ENCODE measurements at places on chromosomes 4 and X. TPM values are rescaled to one million over a fixed set of nuclear protein-coding genes. Genes with fewer than 3 reads are reported as not detected.

The SCRG1 gene
- 0.32 TPM for total RNA-seq

The SLITRK2 gene
- total RNA-seq = 0.15 TPM

The PPARGC1A gene
- total RNA-seq = 10.5 TPM

The FRMPD4 gene
- total RNA-seq = 0.15 TPM

The SSX4B gene
- total RNA-seq = not detected

The QRFPR gene
- total RNA-seq = not detected

The UGT8 gene
- total RNA-seq = 1.2 TPM

The STOX2 gene
- total RNA-seq = 12.8 TPM

The F8 gene
- 37.5 TPM for total RNA-seq

The CYBB gene
- total RNA-seq = 420 TPM

The TMPRSS11A gene
- total RNA-seq = not detected

The MAGED4B gene
- total RNA-seq = 6.4 TPM

The ADH1C gene
- total RNA-seq = 8.2 TPM

The NAT8L gene
- total RNA-seq = 0.24 TPM

The GUCY1A1 gene
- total RNA-seq = 63.1 TPM

The PHOX2B gene
- not detected for total RNA-seq

The ATP6AP2 gene
- 130 TPM for total RNA-seq

The REPS2 gene
- total RNA-seq = 18.5 TPM

The MGAT4D gene
- total RNA-seq = not detected

The G6PD gene
- 80.2 TPM for total RNA-seq

The GRID2 gene
- total RNA-seq = not detected

The SHISA3 gene
- total RNA-seq = 3.7 TPM

The UNC5C gene
- total RNA-seq = 5.1 TPM

Data from lower lobe of right lung (tissue), 2 donors.